ENCODE measurements at places on chromosomes 3 and 15.

- DNase-seq: no peak
Measured at GRCh38 chr3:118987477-118987876, 47.2 kb downstream of the IGSF11 start.

DNA sequence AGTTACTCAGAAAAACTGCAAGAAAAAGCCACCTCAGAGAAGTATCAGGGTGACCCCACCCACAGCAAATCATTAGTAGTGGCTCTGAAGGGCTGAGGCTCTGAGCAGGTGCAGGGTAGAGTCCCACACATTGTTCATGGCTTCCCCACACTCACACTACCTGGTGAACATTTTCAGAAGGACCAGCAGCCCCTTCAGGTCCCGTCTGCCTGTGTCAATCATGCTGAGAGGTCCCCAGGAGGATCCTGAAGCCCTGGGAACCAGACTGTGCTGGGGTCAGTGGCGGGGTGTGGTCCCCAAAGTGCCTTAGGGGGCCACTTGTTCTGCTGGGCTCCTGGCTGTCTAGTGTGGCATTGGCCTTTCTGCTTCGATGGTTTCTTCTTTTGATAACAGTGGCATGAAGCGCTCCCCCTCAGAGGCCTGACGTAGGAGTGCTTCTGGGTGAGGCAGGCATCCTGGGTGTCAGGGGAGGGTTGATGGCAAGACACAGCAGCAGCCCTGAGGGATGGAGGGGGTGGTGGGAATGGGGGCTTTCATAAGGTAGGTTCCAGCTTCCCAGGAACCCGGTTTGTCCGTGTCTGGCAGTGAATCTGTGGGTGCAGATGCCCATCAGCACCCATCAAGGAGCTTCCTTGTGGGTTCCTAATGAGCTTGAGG, 19.0 kb upstream of the FANCD2 start:
- DNase-seq: no peak

DNA sequence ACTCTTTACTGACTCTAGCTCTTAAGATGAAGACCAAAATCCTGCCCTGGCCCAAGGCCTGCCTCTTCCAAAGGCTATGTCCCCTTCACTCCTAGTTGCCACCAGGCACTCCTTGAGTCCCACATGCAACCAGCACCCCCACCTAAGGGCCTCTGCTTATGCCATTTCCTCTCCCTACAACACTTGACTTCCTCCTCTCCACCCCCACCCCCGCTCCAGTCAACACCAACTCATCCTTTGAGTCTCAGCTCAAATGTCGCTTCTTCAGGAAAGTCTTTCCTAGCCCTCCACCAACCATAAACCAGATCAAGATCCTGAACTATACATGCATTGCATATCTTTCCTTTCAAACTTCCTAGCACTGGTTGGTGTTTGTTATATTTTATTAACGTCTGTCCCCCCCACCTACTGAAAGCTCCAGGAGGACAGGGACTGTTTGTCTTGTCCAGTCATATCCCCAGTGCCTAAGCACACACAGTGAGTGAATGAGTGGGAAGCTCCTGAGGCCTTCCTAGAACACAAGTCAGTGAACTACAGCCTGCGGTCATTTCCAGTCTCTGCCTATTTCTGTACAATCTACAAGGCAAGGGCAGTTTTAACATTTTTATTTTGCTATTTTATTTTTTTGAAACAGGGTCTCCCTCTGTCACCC, 7.3 kb downstream of the TBC1D2B start:
- DNase-seq: no peak

DNA sequence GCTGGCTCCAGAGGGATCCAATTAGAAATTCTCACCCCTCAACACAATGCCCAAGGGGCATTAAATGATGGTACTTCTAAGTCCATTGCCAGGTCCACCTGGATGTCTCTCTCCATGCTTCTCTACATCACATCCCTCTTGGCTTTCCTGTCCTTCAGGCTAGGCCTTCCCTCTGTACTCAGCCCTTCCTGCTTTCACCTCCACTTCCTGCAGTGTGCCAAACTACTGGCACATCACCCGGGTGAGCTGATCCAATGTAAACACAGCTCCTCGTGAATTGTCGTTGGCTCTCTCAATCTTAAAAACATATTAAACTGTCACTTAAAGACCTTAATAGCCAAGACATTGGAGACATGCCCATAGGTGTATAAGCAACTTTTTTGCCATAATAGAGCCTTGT, 4.0 kb downstream of the LMCD1 start:
- no peak for DNase-seq

- DNase-seq: no peak
Measured at GRCh38 chr3:15812183-15812582, 14.4 kb upstream of the ANKRD28 start.

DNA sequence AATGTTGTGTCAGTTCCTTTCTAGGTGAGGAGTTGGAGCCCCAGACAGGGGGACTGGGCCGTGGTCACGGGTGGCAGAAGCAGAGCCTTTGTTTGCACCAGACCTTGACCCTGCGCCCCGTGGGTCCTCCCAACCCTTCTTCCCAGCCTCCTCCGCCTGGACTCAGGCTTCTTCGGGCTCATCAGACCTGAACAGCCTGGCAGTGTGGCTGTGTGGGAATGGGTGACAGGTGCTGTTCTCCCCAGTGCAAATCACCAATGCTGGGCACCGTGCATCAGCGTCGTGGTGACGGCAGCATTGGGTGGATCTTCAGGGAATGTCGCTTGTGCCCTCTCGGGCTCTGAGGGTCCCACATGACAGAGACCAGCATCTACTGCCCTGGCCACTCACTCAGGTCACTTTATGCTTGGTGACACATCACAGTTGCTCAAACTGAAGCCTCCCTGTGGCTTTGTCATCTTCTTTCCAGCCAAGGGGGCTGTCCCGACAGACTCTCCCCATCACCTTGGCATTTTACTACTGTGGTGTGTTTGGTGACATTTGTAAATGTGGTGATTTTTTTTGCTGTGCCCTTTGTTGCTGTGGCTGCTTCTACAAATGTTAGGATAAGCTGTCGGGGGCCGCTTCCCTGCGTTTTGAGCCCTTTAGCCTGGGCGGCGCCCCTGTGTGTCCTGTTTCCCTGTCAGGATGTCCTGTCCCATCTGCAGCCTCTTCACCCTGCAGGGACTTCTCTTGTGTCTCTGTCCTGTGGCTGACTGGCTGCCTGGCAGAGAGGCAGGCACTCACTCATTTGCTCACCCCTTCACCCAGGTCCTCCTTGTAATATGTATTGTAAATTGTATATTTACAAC, 14.5 kb downstream of the APBA2 start:
- DNase-seq: no peak

DNA sequence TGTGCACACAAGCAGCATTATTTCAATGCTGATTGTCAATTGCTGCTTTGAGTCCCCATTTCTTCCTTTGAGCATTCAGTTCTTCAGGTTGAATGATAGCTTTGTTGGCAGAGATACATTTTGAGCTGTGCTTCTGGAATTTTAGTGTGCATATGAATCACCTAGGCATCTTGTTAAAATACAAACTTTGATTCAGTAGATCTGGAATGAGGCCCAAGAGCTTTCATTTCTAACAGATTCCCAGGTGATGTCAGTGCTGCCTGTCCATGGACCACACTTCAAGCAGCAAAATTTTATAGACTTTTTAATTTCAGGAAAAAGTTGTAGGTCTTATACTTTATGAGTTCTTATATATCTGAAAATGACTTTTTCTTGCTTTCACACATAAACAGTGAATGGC, 131.1 kb downstream of the ADAMTSL3 start:
- no peak for DNase-seq

DNA sequence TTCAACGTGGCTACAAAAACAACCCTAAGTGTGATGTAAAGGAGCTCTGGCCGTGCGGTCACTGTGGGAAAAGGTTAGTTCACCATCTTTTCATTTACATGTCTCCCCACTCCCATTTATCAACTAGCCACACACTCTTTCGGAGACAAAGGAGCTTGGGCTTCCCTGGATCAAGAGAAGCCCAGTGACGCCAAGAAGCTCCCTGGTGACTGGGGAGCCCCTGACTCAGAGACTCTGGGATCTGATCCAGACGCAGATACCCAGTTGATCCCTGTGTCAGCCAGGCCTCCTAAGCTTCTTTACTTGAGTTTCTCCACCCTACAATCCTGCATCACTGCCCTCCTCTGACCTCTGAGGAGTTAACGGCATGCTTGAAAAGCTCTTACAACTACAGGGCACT, 43.9 kb downstream of the HEG1 start:
- no peak for DNase-seq

- DNase-seq: no peak
Measured at GRCh38 chr15:48393645-48394506, 62.6 kb downstream of the DUT start.

All from stimulated activated CD4-positive, alpha-beta T cell treated with anti-CD3 and anti-CD28 coated beads, TNF-alpha, amount 100 ng/mL, for 24 hours (primary cell).